GM23338 (cell line): ENCODE measurements at places on chromosomes 3 and 15. TPM values are rescaled to one million over a fixed set of nuclear protein-coding genes. Genes with fewer than 3 reads are reported as not detected.

RYR3 gene
- 0.97 and 1.2 TPM in 2 replicates for total RNA-seq

DNA sequence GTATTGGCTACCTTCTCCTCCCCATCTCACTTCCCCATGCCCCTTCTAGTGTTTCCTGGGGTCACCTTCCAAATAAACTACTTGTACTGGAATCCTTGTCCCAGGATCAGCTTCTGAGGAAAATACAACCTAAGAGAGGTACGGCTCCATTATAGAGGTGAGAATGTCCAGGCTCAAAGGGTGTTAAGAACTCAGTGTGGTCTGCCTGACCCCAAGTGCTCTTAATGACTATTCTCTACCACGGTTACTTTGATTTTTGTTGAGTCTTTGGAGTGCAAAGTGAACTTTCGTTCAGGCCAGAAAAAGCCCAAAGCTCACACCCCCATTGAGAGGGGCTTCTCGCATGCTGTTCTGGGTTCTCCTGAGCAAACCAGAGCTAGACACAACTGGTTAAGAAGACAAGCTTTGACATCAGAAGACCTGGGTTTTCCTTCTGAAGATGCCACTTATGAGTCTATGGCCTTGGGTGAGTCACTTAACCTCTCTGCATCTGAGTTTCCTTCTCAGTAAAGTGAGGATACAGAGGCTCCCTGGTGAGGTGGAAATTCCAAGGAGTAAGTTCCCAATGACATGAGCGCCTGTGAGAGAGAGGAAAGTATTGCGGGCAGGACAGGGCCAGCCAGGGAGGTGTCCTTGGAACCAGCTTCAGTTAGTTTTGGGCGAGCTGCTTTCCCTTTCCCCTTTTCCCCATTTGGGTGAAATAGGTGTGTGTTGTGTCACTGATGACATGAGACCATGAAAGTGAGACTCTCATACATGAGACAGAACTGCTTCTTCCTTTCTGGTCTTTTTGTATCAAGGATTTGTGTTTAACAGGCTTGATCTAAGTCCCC, 475.0 kb upstream of the PROK2 start:
- DNase-seq = no peak

DNA sequence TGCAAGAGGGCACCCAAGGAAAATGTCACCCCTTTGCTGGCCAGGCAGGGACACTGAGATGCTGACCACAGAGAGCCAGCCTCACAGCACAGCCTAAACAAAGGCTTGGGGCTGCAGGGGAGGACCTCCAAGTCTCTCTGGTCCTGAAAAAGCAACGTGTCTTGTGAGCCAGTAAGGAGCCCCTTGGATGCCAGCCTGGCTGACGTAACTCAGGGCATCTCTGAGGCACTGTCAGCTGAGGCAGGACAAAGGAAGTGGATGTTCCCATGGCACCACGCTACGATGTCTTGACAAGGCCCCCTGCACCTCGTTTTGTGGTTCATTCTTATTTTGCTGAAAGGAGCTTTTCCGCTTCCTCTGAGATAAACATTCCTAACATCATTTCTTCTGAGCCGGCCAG, 160.7 kb downstream of the OR4M2 start:
- no peak for DNase-seq

NOX5 gene
- 0.03 TPM in 1 of 2 replicates, not detected in the other for total RNA-seq

DNA sequence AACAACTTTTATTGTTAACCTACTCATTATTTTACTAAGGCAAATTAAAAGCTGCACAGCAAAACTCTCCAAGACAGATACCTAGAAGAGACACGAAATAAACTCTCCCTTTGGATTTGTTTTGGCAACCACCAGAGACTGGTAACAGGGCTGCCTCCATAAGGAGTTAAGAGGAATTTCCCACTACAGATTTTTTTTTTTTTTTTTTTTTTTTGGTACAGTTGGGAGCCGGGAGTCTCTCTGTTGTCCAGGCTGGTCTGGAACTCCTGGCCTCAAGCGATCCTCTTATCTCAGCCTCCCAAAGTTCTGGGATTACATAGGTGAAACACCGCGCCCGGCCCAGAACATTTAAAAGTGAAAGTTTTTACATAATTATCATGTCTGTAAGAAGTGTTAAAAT, 73.6 kb upstream of the VGLL4 start:
- no peak for DNase-seq

- DNase-seq = no peak
Observed at GRCh38 chr3:126731044-126731443, 27.0 kb downstream of the CHCHD6 start.

AMIGO3 gene
- total RNA-seq = 8.2 and 10.4 TPM in 2 replicates

APPL1 gene
- 49.0 and 49.2 TPM in 2 replicates for total RNA-seq

DNA sequence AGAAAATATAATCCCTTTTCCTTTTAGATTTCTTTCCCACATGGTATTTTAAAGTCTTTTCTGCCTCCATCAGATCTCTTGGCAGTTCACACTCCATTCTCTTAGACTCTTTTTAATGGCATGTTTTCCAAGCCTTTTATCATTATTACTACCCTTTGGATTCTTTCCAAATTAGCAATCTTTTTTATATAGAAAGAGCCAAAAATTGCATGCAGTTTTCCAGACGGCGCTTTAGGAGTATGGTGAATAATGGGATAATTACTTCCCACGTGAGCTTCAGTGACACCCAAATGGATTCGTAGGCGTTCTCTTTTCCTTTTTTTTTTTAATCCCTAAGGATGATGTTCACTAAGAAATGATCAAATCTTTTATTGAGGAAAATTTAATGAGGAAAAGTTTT, 354.8 kb upstream of the DNAJC19 start:
- DNase-seq = no peak

CASR gene
- total RNA-seq = 0.04 and 0.56 TPM in 2 replicates

CFAP100 gene
- total RNA-seq = 0.07 TPM in 1 of 2 replicates, not detected in the other
